ENCODE measurements at places on chromosomes 5 and 9.

DNA sequence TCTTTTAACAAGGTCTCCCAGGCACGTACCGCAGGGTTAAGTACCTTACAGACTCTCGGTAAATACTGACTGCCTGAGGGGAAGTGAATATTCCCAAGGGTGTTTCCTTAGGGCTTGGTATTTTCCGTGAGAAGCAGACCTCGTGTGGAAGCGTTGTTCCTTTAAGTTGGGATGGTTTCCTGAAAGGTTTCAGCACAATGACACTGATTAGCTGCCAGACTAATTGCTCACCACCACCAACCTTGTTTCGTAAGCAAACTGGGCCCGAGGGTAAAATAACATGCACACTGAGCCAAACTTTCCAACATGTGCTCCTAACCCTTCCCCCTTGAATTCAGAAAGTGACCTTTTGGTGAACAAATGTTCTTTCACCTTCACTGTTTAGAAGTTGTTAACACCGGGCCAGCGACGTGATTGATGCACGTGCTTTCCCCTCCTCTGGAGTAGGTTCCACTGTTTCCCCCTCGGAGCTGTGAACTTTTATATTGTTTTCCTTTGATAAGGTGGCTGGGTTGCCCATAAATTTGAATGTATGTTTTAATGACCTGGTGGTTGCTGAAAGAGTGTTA is 128.1 kb upstream of the RPS23 start:
- ATAC-seq = no peak

DNA sequence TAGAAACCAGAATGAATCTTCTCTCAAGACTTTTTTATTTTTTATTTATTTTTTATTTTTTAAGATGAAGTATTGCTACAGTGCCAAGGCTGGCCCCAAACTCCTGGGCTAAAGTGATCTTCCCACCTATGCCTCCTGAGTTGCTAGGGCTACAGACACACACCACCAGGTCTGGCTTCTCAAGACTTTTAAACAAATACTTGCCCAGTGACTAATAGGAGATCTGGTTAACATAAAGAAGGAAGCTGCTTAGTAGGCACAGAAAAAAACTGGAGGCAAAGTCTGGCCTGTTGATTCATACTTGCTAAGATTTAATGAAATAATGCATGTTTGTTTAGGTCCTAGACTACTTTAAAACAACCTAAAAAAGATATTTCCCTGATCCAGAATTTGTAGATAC is 43.8 kb downstream of the SLC38A9 start:
- no peak for ATAC-seq

GRCh38 chr5:159759791-159760290 is 156.4 kb upstream of the ADRA1B start:
- no peak for ATAC-seq

DNA sequence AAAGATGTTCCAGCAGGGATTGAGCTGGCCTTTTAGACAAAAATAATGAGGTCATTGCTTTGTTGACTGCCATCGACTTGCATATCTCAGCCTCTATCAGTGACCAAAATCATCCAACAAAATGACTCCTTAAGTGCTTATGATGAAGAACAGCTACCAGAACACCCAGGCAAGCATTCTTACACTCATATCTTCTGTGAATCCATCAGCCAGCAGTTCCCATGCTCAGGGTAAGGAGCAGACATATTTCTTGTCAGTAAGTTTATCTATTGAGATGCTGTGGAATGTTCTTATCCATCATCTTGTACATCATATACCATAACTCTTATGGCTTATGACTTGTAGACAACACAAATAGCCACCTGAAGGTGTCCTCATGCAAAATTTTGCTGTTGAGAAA is 20.2 kb upstream of the SPDL1 start:
- ATAC-seq = no peak

- ATAC-seq = no peak
Measured at GRCh38 chr5:90506221-90506620, 23.2 kb downstream of the LYSMD3 start.

- ATAC-seq = no peak
Measured at GRCh38 chr5:128924299-128924698, 41.0 kb upstream of the SLC27A6 start.

DNA sequence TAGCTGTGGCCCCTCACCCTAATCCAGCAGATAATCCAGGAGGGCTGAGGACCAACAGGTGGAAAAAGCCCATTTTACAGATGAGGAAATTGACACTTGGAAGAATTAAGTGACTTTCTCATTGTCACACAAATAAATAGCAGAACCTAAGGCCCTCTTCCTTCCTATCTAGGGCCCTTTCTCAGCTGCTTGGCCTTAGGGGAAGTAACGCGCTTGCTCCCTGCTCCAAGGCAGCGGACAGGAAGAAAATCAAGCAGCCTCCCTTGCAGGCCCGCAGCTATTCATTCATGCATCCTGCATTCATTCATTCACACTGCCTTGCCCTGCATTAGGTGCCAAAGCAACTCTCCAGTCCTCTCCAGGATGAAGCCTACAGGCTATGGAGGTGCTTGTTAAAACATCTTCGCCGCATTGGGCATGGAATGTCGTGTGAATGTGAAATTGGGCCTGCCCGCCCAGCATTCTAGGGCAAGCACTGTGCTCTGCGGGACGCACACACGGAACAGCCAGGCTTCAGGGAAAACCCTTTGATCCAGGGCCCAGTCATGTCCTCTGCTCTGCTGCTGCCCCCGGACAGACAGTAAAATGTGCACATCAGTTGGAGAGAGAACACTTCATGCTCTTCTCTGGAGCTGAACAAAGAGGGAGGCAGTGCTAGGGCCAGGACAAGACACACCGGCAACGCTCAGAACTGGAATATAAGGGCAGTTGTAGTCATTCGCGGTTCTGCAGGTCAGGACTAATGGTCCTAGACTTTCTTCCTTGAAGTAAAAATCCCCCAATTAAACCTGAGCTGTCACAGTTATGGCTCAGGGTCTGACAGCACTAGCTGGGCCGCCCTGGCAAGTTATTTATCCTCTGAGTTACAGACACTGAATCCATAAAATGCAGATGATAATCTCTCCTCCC is 166.0 kb downstream of the COL23A1 start:
- no peak for ATAC-seq

- ATAC-seq = no peak
Measured at GRCh38 chr5:98940581-98940980, 11.8 kb upstream of the CHD1 start.

DNA sequence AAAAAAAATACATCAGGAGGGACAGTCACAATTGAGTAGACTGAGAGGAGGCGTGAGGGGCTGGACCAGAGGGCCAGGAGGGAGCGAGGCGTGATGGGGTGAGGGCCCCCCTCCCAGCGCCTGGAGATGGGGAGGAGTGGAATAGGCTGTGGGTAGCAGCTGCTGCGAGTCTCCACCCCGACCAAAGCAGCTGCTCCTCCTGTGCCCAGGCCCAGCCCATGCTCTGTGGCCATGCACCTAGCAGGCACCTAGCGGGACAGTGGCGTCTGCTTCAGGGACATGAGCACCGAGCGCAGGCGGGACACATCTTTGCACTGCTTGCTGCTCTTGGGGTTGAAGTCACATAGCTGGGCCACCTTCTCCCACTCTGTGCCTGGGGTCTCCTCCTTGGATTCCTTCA is 4.0 kb downstream of the HIGD2A start:
- no peak for ATAC-seq
